ENCODE measurements at places on chromosomes 1 and 21.

DNA sequence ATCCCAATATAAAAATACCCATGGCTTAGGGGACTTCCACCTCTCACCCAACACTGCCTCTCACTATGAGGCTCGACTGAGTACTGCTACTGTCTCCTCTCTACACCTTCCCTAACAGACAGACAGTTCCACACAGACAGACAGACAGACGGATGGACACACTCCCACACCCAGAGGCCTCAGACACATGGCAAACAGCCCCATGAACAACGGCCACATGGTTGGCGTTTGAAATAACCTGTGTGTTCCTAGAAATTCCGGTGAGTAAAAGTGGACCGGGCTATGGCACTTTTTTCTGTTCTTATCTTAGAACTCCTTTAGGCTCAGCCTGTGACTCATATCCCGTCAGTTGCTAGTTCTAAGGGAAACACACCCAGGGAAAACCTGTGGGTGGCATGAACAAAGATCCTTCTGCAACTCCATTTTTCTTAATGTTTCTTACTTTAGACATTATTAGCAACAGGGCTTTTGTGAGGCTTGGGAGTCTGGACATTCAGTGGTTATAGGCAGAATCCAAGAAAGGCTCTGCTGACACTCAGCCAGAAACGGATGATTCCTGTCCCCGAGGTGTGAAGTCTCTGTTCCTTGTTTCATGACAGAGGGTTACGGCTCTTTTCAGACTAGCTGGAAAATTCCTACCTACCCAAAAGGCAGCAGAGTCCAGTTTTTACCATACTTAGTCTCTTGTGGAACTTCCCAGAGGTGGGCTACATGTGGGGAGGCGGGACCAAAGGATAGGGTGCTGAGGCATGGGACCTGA, 90.5 kb upstream of the TLR5 start:
- no peak for DNase-seq

- no peak for DNase-seq
Measured at GRCh38 chr1:214603819-214604252, 841 bp downstream of the CENPF start.

- DNase-seq: no peak
Measured at GRCh38 chr21:33433425-33434114, 30.4 kb downstream of the IFNGR2 start.

DNA sequence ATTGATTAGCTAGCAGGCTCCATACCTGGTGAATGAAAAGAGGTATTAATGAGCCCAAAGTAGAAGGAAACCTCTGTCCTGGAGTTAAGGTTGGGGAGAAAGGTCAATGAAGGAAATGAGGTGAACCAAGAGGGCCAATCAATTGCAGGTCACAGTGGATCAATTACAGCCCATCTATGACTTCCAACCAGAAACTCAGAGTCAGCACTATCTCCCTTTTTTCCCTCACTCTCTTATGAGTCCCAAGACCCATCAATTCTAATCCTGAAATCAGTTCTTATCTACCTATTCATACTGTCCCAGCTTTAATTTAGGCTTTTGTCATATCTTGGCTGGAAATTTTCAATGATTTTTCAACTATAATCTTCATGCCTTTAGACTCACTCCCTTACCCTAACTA, 433.2 kb upstream of the PKN2 start:
- no peak for DNase-seq

- no peak for DNase-seq
Measured at GRCh38 chr1:237911911-237912310, 21.2 kb upstream of the ZP4 start.

DNA sequence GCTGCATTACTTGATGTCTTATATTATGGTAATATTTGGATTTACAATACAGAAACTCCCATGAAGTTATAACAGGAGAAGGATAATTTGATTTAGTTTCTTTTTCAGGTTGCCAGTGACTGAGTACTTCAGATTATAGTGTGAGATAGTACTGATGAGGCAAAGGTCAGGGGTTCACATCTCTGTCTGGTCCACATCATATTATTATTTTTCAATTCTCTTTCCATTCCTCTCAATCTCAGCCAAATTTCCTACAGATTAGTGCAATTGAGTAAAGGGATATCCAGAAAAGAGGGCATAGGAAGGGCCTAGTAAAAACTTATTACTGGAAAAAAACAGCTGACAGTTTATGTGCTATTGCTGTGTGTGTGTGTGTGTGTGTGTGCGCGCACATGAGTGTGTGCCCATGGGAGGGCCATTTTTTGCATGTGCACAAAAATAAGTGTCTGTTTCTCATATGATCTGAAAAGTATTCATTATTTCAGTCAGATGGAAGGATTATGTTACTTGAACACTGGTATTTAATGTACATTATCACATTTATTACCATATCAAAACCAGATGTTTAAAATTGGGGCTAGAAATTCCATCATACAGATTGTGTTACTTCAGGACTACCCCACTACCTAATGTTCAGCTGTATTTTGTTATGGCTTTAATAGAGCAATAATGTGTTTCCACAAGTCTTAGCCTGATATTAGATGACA, 78.3 kb upstream of the KCNK2 start:
- DNase-seq: no peak

DNA sequence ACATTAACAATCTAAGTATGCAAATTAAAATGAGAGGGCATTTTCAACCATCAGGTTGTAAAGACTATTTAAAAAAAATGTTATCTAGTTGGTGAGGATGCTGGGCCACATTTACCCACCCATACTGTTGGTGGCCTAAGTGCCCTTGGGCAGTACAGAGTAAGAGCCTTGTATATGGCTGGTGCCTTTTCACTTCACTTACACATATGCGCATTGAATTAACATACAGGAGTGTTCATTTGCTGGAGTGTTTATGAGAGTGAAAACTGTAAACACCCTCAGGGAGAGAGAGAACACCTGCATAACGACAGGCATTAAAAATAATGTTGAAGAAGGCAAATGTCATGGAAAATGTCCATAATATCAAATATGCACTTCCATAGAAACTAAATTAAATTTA, 427.1 kb downstream of the PCP4 start:
- DNase-seq: no peak

DNA sequence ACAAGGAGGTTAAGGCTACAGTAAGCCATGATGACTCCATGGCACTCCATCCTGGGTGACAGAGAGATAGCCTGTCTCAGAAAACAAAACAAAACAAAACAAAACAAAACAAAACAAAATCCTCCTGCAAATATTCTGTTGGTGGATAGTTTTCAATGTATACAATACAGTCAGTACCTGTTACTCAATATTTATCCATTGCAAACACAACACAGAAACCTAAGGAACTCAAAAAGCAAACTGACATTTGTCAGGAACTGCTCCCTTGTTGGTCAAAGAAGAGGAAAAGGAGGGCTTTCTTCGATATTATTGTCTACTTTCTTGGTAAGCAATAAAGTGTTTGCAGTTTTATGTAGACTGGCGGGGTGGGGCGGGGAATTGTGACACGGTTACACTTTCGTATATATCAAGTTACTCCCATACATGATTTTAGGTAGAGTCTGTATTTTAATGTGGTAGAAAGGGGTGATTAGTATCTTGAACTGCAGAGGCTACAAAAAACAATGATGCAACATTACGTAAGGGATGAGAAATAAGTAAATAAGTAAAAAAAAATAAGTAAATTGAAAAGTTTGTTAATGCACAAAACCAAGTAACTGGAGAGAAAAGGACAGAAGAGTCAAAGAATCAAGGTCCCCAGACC, 31.8 kb downstream of the APP start:
- DNase-seq: no peak

GRCh38 chr1:82268826-82269225, 468.1 kb downstream of the ADGRL2 start:
- no peak for DNase-seq

GRCh38 chr21:25887166-25887565, 152.4 kb downstream of the GABPA start:
- DNase-seq: no peak

- DNase-seq: no peak
Measured at GRCh38 chr1:245276445-245276844, 121.7 kb downstream of the KIF26B start.

DNA sequence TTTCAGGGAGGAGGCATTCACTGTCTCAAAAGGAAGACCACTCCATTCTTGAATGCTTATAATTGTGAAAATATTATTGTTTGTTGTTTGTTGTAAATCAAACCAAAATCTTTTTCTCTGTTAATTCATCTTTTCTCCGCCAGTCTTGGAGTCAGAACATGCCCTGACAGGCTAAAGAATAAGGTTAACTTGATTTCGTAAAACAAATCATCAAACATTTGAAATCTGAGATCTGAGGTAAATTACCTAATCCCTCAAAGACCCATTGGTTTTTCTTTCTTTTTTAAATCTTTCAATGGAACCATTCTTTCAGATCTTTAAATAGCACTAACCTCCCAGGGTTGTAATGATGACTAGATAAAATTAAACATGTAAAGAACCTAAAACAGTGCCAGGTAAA, 430.1 kb upstream of the PTBP2 start:
- DNase-seq: no peak

DNA sequence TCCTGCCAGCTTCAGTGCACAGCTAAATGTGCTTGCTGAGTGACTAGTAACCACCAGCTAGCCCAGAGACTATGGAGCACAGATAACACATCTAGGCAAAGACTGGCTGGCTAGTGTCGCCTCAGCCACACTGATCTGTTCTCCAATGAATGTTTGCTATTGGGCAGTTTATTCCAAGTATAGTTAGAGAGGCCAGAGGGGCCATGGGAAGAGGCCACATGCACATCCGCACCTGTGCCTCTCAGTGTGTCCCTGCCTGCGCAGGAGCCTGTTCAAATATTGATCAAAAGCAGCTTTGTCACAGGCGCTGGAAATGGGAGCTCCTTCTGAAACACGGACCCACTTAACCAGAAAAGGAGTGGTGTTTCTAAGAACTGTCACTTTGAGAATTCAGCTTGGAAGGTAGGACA, 51.3 kb upstream of the ATP1A1 start:
- DNase-seq: peak; percentile 12

GRCh38 chr21:43866659-43867331, 1.8 kb downstream of the AGPAT3 start:
- no peak for DNase-seq

DNA sequence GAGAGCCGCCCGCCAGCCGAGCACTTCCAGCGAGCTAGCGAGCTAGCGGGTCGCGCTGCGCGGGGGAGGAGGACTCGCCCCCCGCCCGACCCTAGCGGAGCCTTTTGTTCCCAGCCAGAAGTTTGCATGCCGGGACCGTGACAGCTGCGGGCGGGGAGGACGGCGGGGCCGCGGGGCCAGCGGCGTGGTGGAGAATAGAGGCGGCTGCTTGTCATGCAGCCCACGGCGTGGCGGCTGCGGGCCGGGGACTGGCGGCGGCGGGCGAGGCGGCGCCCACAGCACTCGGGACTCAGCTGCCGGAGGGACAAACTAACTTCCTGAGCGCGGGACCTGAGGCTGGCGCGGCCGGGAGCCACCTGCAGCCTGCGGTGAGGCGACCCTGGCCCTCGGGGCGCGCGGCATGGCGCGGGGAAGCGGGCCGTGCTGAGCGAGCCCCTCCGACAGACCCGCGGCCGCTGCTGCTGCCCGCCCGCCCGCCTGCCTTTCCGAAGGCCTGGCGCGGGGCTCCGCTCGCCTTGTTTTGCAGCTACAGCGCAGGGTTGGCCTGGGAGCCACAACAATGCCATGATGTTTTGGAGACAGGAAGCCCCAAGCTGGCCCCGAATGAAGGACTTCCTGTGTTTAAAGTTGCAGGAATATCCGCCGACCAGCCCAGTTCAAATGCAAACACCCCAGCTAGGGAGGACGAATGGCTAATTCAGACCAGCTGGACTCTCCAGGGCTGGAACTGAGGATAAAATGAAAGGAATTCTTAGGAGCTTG, 82.2 kb upstream of the BMP8A start:
- peak; percentile 24 for DNase-seq

DNA sequence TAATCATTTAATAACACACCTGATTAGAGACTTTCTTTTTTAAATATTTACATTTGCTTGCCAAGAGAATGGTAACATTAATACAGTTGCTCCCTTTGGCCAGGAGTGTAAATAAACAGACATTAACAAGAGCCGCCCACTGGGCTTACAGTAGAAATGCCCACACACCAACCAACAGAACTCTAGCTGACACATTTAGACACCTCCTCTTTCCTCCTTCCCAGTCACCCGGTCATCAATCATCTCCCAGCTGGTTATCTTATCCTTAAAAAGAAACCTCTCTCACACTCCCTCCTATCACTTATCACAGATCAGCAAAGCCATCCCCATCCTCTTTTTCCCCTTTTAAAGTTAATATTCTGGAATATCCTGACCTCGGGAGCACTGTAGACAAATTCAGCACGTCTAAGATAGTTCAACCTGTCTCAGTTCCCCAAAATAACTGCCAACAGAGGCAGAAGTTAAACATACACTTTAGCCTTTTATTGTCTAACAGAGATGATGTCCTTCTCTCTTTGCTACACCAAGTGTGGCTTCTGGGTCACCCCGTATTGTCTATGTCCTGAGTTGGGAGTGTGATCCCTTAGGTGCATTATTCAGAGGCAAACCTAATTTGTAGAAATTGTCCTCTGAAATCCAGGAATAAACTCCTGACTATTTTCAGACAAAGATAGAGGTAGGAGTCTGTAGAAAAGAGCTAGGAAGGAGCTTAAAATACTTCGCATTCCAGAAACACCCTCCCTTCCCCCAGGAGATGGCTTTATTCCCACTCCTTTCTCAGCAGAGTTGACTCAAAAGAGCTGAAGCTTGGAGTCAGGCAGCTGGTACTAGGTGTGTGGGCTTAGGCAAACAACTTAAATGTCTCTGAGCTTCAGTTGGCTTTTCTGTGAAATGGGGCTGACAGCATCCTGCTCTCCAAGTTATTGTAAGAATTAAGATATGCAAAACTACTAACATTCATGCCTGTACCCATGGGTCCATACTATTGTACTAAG, 8.8 kb downstream of the MYCL start:
- DNase-seq: no peak

GRCh38 chr1:114032271-114033215, 53.3 kb downstream of the OLFML3 start:
- no peak for DNase-seq

DNA sequence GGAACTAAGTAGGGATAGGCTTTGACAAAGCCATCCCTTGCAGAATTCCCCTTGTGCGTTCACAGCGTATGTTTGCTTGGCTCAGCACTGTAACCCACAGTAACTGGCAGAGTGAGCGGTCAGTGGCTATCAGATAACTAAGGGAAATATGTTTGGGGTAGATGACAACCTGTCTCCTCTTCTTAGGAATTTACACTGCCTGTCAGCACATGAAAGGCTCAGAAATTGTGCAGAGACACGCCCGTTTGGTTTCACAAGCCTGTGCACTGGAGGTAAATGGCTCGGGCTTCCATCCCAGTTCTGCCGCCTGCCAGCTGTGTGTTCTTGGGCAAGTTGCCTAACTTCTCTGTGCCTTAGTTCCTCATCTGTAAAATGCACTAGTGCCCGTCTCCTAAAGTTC, 101.2 kb downstream of the PRDM2 start:
- no peak for DNase-seq

All from stimulated activated naive CD4-positive, alpha-beta T cell (primary cell).